Type B pancreatic cell (in vitro differentiated cells): ENCODE measurements at places on chromosomes 11 and 22. TPM values are rescaled to one million over a fixed set of nuclear protein-coding genes. Genes with fewer than 3 reads are reported as not detected.

Gene CPT1B
- 68.4 and 94.5 TPM in 2 replicates for total RNA-seq

Gene PAMR1
- 2.5 and 14.2 TPM in 2 replicates for total RNA-seq

Gene CD248
- total RNA-seq = 0.76 and 31.9 TPM in 2 replicates

Gene YPEL4
- total RNA-seq = 0.38 and 0.48 TPM in 2 replicates

Gene FADS3
- total RNA-seq = 4.4 and 10.0 TPM in 2 replicates

Gene SPON1
- 14.8 and 31.7 TPM in 2 replicates for total RNA-seq

Gene OR52A1
- not detected in 2 replicates for total RNA-seq

Gene MUC2
- 1.5 and 2.7 TPM in 2 replicates for total RNA-seq

Gene PDE2A
- total RNA-seq = 2.8 and 3.8 TPM in 2 replicates

DNA sequence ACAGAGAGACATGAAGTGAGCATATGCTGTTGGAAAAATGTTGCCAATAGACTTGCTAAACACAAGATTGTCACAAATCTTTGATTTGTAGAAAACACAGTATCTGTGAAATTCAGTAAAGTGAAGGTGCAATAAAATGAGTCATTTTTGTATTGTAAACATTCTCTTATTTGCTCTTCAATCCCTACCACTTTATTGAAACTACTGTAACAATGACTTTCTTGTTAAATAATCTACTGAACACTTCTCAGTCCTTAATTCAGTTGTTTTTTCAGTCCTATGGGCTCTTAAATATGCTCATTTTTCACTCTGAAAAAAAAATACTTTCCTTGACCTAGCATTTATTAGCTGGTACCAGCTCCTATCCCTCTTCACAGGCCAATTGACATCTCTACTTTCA lies 531.9 kb downstream of the DLG2 start:
- H3K4me1 ChIP-seq = no peaks in the 10 kb centered on the region
- no peaks in the 10 kb centered on the region for H3K27me3 ChIP-seq
- no peak for DNase-seq
- no peak overlapping the region for H3K27ac ChIP-seq

GRCh38 chr11:115585361-115586024 lies 81.3 kb upstream of the CADM1 start:
- H3K36me3 ChIP-seq = peaks cover 4% of the 10 kb centered on the region
- no peak for DNase-seq
- H3K27me3 ChIP-seq = no peaks in the 10 kb centered on the region
- no peak overlapping the region for H3K27ac ChIP-seq

- no peaks in the 10 kb centered on the region for H3K36me3 ChIP-seq
- H3K4me3 ChIP-seq = peak overlapping the region; percentile 77
- H3K4me1 ChIP-seq = peaks cover 12% of the 10 kb centered on the region
- no peak overlapping the region for H3K27ac ChIP-seq
- no peak for DNase-seq
Measured at GRCh38 chr22:30573594-30574094, 821 bp downstream of the GAL3ST1 start.

- DNase-seq = no peak
- peaks cover 28% of the 10 kb centered on the region for H3K36me3 ChIP-seq
- no peaks in the 10 kb centered on the region for H3K27me3 ChIP-seq
- H3K27ac ChIP-seq = peak overlapping the region; percentile 5
- H3K4me3 ChIP-seq = peak overlapping the region; percentile 18
Measured at GRCh38 chr11:126318574-126319373, 14.9 kb downstream of the DCPS start.

- H3K36me3 ChIP-seq = no peaks in the 10 kb centered on the region
- H3K27me3 ChIP-seq = no peaks in the 10 kb centered on the region
- H3K4me1 ChIP-seq = peaks cover 6% of the 10 kb centered on the region
- no peak overlapping the region for H3K4me3 ChIP-seq
- no peak for DNase-seq
Measured at GRCh38 chr11:12292766-12293165, 84.6 kb upstream of the PARVA start.

GRCh38 chr22:48761546-48761945 lies 1066.1 kb downstream of the BRD1 start:
- DNase-seq = peak; percentile 54
- H3K4me1 ChIP-seq = no peaks in the 10 kb centered on the region
- peaks cover 9% of the 10 kb centered on the region for H3K27me3 ChIP-seq
- H3K4me3 ChIP-seq = no peak overlapping the region
- H3K27ac ChIP-seq = no peak overlapping the region

GRCh38 chr11:6746626-6747025 lies 25.1 kb downstream of the OR2AG2 start:
- H3K36me3 ChIP-seq = no peaks in the 10 kb centered on the region
- peaks cover 12% of the 10 kb centered on the region for H3K27me3 ChIP-seq
- H3K4me1 ChIP-seq = no peaks in the 10 kb centered on the region
- H3K4me3 ChIP-seq = no peak overlapping the region
- no peak overlapping the region for H3K27ac ChIP-seq
- no peak for DNase-seq

DNA sequence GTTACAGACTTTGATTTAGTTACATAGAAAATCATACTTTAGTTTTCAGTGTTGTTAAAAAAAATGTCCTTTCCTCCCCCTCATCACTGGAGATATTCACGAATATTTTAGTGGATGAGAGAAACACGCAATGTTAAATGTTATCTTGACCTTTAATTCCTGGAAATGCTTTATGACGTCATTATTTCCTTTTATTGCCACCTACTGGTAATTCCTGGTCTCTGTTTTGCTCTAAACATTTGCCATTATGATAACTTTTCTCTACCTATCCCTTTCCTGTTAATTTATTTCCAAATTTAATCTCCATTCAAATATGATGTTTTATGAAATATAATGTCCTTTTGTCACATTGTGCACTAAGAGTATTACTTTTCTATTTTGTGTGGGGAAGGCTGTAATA lies 770.6 kb downstream of the FAM181B start:
- DNase-seq = no peak
- H3K27me3 ChIP-seq = no peaks in the 10 kb centered on the region
- no peak overlapping the region for H3K27ac ChIP-seq
- H3K4me3 ChIP-seq = no peak overlapping the region
- H3K36me3 ChIP-seq = no peaks in the 10 kb centered on the region
- peaks cover 17% of the 10 kb centered on the region for H3K4me1 ChIP-seq

GRCh38 chr22:43078522-43078921 lies 10.7 kb downstream of the TTLL1 start:
- H3K4me3 ChIP-seq = no peak overlapping the region
- H3K36me3 ChIP-seq = peaks cover 4% of the 10 kb centered on the region
- no peak overlapping the region for H3K27ac ChIP-seq
- H3K4me1 ChIP-seq = peaks cover 4% of the 10 kb centered on the region
- H3K27me3 ChIP-seq = no peaks in the 10 kb centered on the region

DNA sequence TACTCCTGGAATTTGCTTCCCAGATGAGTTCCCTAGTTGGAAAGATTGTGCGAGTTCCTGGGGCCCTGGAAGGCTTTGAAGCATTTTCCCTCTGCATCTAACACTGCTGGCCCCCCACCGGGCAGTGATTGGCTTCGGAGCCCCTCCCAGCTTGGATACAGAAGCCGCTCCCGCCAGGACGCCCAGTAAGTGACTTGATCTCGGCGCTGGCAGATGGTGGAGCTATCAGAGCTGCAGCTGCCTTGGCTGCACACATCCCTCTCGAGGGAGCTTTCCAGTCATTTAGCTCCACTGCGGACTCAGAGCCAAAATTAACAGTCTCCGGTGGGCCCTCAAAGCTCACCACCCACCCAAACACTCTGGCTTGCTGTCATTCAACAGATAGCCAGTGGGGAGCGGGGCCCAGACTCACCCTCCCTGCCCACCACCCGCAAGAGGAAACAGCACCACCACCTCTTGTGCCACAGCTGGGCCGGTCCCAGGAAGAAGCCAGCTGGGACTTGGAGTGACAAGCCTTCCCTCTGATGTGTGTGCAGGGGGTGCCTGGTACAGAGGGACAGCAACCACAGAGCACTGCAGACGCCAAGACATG lies 162.3 kb downstream of the TRIM29 start:
- peaks cover 28% of the 10 kb centered on the region for H3K27me3 ChIP-seq
- no peak overlapping the region for H3K4me3 ChIP-seq

GRCh38 chr11:11476499-11476898 lies 123.4 kb upstream of the CSNK2A3 start:
- no peak for DNase-seq
- peaks cover 35% of the 10 kb centered on the region for H3K27me3 ChIP-seq
- H3K4me1 ChIP-seq = peaks cover 12% of the 10 kb centered on the region
- H3K36me3 ChIP-seq = no peaks in the 10 kb centered on the region
- no peak overlapping the region for H3K4me3 ChIP-seq

- peaks cover 13% of the 10 kb centered on the region for H3K4me1 ChIP-seq
- DNase-seq = no peak
- peak overlapping the region; percentile 98 for H3K4me3 ChIP-seq
- H3K27ac ChIP-seq = peak overlapping the region; percentile 95
- H3K36me3 ChIP-seq = peaks cover 6% of the 10 kb centered on the region
- H3K27me3 ChIP-seq = no peaks in the 10 kb centered on the region
Measured at GRCh38 chr11:62664405-62665074, 470 bp downstream of the C11orf98 start.

- H3K36me3 ChIP-seq = no peaks in the 10 kb centered on the region
- H3K4me3 ChIP-seq = no peak overlapping the region
- peaks cover 39% of the 10 kb centered on the region for H3K4me1 ChIP-seq
- no peak for DNase-seq
- H3K27me3 ChIP-seq = peaks cover 55% of the 10 kb centered on the region
Measured at GRCh38 chr11:114087025-114087424, 27.5 kb downstream of the ZBTB16 start.

GRCh38 chr22:28798810-28799605 lies 1.4 kb downstream of the XBP1 start:
- DNase-seq = no peak
- no peaks in the 10 kb centered on the region for H3K27me3 ChIP-seq
- peak overlapping the region; percentile 97 for H3K27ac ChIP-seq
- H3K4me1 ChIP-seq = peaks cover 36% of the 10 kb centered on the region

- no peaks in the 10 kb centered on the region for H3K27me3 ChIP-seq
- H3K4me3 ChIP-seq = no peak overlapping the region
- no peak for DNase-seq
Measured at GRCh38 chr11:1238767-1239595, 16.1 kb downstream of the MUC5B start.

GRCh38 chr22:24518771-24519485 lies 23.8 kb downstream of the UPB1 start:
- H3K27me3 ChIP-seq = peaks cover 9% of the 10 kb centered on the region
- H3K36me3 ChIP-seq = no peaks in the 10 kb centered on the region
- DNase-seq = no peak
- H3K4me1 ChIP-seq = peaks cover 15% of the 10 kb centered on the region

DNA sequence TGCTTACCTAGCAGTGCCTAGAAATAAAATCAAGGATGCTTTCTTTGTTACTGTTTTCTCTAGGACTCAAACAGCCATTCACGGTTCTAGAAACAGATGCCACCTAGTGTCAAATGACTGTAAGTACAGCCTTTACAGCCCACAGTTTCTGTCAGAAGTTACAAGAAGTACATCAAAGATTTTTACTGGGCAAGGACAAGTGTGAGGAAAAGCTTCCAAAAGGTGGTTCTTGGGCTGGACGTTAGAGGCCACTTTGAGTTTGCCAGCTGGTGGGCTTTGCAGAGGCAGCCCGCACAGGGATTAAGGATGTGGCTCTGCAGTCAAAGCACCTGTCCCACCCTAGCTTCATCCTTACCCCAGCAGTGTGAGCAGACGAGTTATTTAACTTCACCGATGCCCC lies 6.9 kb downstream of the KMT5B start:
- H3K27me3 ChIP-seq = no peaks in the 10 kb centered on the region
- H3K4me3 ChIP-seq = no peak overlapping the region
- DNase-seq = no peak
- peak overlapping the region; percentile 9 for H3K27ac ChIP-seq

DNA sequence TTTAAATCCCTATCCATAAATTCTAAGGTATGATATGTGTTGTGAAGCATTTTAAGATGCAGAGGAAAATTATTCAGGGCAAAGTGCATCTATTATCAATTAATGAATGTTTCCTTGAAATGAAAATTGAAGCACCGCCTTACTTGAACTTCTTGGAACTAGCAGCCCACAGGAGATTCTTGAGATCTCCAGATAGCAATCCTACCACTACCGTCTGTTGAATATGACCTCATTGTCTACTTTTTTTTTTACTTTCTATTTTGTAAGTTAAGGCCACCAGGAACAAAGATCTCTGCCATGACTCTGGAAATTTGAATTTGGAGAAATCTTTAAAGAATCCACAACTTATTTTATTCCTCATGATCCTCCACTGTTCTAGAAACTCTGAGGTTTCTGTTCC lies 808.7 kb downstream of the KCNA4 start:
- no peaks in the 10 kb centered on the region for H3K27me3 ChIP-seq
- DNase-seq = no peak
- no peaks in the 10 kb centered on the region for H3K4me1 ChIP-seq
- H3K27ac ChIP-seq = no peak overlapping the region
- no peaks in the 10 kb centered on the region for H3K36me3 ChIP-seq

GRCh38 chr22:20885557-20886323 lies 26.9 kb downstream of the SNAP29 start:
- H3K4me3 ChIP-seq = peak overlapping the region; percentile 56
- no peaks in the 10 kb centered on the region for H3K27me3 ChIP-seq
- H3K4me1 ChIP-seq = peaks cover 14% of the 10 kb centered on the region
- peak overlapping the region; percentile 89 for H3K27ac ChIP-seq
- DNase-seq = peak; percentile 74
- peaks cover 21% of the 10 kb centered on the region for H3K36me3 ChIP-seq

GRCh38 chr11:96152623-96153022 lies 190.4 kb downstream of the MAML2 start:
- peaks cover 47% of the 10 kb centered on the region for H3K4me1 ChIP-seq
- H3K27me3 ChIP-seq = no peaks in the 10 kb centered on the region
- H3K27ac ChIP-seq = peak overlapping the region; percentile 85
- DNase-seq = no peak
- H3K36me3 ChIP-seq = no peaks in the 10 kb centered on the region

DNA sequence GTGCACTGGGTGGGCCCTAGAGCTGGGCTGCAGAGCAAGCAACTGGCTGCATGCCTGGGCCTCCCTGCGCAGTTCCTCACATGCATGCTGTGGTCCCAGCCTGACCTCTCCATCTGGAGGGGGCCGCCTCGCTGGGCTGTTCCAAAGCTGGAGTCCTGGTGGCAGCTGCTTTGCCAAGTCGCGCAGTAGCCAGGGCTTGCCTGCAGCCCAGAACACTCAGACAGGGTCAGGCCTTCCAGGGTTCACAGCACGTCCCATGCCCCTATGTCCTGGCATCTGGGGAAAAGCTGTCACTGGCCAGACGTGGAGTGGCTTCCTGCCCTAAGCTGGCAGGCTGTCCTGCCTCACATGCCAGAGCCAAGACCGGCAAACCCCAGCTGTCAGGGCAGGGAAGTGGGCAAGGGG lies 16.5 kb upstream of the CDC42EP2 start:
- no peaks in the 10 kb centered on the region for H3K27me3 ChIP-seq
- H3K27ac ChIP-seq = no peak overlapping the region
- peaks cover 21% of the 10 kb centered on the region for H3K4me1 ChIP-seq
- no peak overlapping the region for H3K4me3 ChIP-seq
- H3K36me3 ChIP-seq = peaks cover 13% of the 10 kb centered on the region
- DNase-seq = no peak
